Stimulated activated CD8-positive, alpha-beta memory T cell treated with anti-CD3 and anti-CD28 coated beads, Interleukin-2, amount 100 ng/mL, for 48 hours (primary cell): ENCODE measurements at places on chromosomes 6 and 20.

DNA sequence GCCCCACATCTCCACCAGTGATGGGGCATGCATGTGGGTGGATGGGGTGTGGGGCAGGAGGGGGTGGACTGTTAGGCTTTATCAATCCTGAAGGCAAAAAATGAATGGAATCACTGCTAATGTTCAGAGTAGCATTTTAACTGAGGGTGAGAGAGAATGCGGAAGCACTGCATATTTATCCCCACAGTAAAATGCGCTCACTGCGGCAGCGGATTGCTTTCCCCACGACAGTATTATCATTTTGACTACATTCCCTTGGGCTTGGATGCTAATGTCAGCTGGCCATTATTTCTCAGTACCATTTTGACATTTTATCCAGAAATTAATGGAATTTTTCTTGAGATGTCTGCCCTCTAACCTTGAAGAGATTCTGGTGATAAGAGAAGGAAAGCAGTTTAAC is 13.4 kb downstream of the ALDH8A1 start:
- no peak for DNase-seq

GRCh38 chr6:156752666-156753301 is 24.4 kb upstream of the ARID1B start:
- DNase-seq, result no peak

GRCh38 chr6:128855581-128856085 is 27.3 kb upstream of the LAMA2 start:
- DNase-seq, result no peak

GRCh38 chr20:32522776-32523612 is 62.1 kb downstream of the NOL4L start:
- no peak for DNase-seq

- DNase-seq, result no peak
These were observed 146.2 kb downstream of the DLL1 start for GRCh38 chr6:170144571-170145271.

GRCh38 chr20:54086507-54087039 is 16.2 kb upstream of the BCAS1 start:
- DNase-seq, result no peak

- DNase-seq, result no peak
These were observed 334.8 kb downstream of the NRN1 start for GRCh38 chr6:5671601-5672559.

- no peak for DNase-seq
These were observed 870 bp downstream of the PAK5 start for GRCh38 chr20:9838035-9838377.

DNA sequence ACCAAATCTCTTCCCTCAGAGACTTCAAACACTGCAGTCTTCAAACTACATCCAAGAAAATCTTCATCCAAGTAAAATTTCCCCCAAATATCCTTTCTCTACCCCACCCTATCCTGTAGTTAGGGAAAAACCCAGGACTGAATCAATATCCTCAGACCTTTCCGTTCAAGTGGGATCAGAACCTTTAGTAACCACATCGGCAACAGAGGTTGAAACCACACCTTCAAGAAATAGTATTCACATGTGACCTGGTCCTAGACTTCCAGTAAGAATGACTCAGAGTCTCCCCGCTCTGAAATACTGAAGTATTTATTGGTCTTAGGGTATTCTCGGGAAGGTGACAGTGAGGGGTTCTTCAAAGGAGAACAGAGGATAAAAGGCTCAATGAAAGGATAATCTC is 8.7 kb downstream of the HLA-DPA1 start:
- DNase-seq, result no peak

DNA sequence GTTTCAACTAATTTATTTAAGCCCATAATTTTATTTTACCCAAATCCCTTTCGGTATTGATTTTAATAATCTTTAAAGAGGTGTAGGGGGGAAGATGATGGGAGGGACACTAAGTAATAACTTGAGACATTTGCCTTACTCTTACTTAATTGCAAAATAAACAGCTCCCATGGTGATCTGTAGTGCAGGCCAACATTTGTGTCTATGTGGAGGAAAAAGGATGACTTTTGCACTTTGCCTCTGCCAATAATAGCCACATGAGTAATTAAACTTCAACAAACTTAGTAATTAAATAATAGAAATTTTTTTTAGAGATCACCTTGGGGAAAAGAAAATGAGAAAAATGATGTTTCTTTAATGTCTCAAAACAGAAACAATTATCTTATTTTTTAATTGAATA is 29.9 kb upstream of the CD2AP start:
- DNase-seq, result no peak

GRCh38 chr6:115901896-115902295 is 158.8 kb downstream of the FRK start:
- DNase-seq, result no peak

GRCh38 chr20:2402271-2402980 is 21.7 kb downstream of the TGM6 start:
- DNase-seq, result no peak

- peak; percentile 46 for DNase-seq
These were observed 766 bp downstream of the SLC16A10 start for GRCh38 chr6:111087871-111088667.

GRCh38 chr20:31515775-31516107 is 1.5 kb downstream of the HM13 start:
- no peak for DNase-seq

DNA sequence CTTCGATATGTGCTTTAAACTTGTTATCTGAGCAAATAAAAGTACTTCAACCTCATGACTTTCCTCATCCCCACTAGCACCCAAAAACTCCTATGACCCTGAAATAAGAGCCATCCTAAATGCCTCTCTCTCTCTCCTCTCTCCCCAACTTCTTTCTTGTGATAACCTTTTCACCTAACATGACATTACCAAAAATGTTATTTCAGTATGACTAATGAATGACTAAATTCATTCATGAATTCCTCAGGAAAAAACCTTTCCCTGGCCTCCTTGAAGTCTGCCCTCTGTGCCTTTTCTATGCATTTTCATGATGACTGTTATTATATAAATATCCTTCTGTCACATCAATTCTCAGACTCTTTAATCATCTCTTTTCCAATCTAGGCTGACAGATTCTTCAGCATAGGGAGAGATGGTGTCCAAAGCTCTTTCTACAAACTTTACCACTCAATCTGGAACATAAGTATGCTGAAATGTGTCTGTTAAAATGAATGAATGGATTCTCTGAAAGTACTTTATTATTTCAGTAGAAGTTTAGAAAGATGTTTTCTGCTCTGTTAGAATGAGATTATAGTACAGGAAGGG is 114.3 kb upstream of the GGTLC1 start:
- DNase-seq, result no peak

- no peak for DNase-seq
These were observed 128.4 kb downstream of the SYCP2 start for GRCh38 chr20:59804871-59805665.

DNA sequence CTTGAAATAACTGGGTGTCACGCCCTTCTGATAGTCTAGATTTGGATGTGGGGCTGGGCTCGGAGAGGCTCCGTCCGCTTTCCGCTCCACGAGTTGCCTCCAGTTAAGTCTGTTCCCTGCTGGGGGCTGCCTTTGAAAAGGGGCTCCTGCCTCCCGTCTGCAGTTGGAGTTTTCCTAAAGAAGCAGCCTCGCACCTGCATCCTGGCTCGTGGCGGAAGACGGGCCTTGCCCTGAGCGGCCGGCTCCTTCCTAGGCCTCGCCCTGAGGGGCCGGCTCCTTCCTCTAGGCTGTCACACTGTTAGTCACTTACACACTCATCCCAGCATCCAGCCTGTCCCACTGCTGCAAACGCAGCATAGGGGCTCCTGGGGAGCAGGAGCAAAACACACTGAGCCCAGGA is 74.4 kb downstream of the SMOC2 start:
- DNase-seq, result no peak

DNA sequence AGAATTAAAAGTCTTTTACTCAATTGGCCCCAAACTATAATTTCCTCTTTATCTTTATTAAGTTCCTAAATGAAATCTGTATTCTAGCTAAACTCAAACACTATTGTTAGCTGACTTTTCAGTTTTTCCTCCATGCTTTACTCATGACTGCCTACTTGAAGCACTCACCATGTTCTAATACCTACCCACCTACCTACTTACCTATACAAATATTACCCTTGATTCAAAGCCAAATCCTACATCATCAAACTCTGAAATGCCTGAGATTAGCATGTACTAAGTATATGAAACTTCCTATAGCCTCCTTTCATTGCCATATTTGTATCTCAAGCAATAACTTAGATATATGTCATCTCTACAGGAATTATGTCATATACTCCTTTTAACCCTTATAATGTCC is 259.7 kb downstream of the HDGFL1 start:
- DNase-seq, result no peak

DNA sequence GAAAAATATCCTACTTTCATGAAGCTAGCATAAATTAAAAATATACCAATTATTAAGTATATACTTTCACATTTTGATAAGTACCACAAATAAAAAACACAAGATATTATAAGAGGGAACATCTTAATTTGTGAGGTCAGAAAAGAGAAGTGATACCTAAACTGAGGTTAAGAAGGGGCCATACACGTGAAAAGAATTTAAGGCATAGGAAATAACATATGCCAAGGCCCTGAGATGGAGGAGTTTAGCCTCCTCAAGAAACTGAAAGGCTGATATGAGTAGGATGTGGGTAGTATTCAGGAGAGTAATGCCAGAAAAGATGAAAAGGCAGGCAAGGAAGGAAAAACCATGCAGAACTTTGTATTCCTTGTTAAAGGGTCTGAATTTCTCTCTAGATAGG is 116.6 kb upstream of the HTR1E start:
- DNase-seq, result no peak

GRCh38 chr20:57671662-57672061 is 38.2 kb downstream of the PMEPA1 start:
- no peak for DNase-seq

- no peak for DNase-seq
These were observed 122.8 kb upstream of the CLDN20 start for GRCh38 chr6:155141002-155141401.

GRCh38 chr6:158220786-158221442 is 52.8 kb downstream of the GTF2H5 start:
- DNase-seq, result peak; percentile 63

DNA sequence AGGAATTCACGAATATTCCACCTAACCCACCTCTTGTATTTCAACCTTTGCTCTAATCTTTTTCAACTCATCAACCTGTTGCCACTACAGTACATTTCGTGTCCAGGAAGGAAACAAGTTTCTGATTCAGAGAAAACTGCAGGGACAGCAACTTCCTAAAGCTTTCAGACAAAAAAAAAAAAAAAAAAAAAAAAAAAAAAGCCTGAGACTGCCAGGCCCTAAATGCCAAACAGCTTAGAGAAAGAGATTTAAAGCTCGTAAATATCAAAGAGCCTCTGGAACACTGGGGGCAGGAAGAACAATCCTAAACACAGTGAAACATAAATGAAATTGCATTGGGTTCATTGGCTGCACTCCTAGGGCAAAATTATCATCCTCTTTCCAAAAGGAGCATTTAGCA is 411.2 kb upstream of the SPTLC3 start:
- DNase-seq, result no peak

GRCh38 chr6:163078712-163079111 is 335.8 kb upstream of the QKI start:
- no peak for DNase-seq

DNA sequence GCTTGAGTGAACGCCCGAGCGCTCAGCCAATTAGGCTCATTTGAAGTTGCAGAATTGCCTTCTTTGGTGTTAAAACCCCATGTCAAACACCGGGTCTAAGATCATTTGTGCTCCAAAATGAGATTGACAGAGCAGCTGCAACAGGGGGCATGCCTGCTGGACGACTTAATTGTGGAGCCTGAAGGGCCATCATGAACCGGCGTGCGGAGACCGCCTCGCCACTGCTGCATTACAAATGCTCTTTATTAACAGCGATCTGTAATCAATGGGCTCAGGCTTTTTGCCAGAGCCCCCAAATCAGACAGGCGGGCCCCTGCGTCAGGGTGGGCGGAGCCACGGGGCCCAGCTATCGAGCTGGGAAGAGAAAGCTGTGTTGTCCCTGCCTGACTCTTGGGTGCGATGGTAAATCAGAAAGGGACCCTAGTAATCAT is 183.2 kb downstream of the SIM1 start:
- no peak for DNase-seq

DNA sequence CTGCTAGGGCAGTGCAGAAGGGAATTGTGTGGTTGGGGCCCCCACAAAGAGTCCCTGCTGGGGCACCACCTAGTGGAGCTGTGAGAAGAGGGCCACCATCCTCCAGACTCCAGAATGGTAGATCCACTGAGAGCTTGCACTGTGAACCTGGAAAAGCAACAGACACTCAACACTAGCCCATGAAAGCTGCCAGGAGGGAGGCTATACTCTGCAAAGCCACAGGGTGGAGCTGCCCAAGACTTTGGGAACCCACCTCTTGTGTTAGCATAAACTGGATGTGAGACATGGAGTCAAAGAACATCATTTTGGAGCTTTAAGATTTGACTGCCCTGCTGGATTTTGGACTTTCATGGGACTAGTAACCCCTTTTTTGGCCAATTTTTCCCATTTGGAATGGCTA is 328.4 kb upstream of the KHDRBS2 start:
- DNase-seq, result no peak

DNA sequence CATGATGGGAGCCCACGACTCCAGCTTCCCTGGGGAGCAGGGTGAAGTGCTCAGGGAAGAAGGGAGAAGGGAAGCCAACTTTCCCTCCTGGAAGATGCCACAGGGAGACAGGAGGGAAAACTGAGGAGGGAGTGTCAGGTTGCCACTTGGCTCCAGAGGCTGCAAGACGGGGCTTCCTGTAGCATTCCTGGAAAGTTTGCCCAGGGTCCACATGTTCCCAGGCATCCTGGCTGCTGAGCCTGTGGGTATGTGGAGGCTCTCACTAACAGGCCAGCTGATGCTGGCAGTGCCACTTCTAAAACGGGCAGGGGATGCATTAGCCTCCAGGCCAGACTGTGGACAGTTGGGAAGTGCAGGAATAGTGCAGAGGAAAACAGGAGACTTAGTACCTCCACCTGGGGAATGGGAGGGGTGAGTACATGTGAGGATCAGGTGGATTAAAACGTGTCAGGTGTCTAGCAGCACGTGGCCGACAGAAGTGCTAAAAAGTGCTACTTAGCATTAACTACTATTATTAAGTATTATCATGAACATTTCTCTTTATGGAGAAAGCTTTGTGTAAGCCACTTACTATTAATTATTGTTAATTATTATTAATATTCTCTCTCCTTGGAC is 33.2 kb downstream of the BANF2 start:
- DNase-seq, result no peak

GRCh38 chr6:160069050-160069454 is 52.6 kb upstream of the SLC22A1 start:
- DNase-seq, result no peak

DNA sequence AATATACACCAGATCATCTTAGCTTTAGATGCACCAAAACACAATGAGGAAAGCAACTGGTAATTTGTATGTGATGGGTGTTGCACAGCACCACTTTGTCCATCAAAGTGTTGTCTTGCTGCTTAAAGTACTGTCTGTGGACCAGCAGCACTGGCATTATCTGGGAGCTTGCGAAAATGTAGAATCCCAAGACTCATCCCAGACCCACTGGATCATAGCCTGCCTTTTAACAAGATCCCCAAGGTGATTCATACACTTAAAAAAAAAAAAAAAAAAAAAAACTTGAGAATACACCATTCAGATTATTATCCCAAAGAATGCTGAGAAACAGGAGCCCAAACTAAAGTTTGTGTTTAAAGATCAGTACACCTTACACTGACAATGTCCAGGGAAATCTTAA is 123.4 kb downstream of the TASP1 start:
- DNase-seq, result no peak

GRCh38 chr6:69722683-69723082 is 74.1 kb downstream of the LMBRD1 start:
- no peak for DNase-seq
